ENCODE measurements at places on chromosomes 2 and 18.

GRCh38 chr2:68813596-68813995 is 57.6 kb downstream of the BMP10 start:
- no peak for DNase-seq

- no peak for DNase-seq
These were observed 205.8 kb upstream of the NCKAP5 start for GRCh38 chr2:133773854-133774653.

DNA sequence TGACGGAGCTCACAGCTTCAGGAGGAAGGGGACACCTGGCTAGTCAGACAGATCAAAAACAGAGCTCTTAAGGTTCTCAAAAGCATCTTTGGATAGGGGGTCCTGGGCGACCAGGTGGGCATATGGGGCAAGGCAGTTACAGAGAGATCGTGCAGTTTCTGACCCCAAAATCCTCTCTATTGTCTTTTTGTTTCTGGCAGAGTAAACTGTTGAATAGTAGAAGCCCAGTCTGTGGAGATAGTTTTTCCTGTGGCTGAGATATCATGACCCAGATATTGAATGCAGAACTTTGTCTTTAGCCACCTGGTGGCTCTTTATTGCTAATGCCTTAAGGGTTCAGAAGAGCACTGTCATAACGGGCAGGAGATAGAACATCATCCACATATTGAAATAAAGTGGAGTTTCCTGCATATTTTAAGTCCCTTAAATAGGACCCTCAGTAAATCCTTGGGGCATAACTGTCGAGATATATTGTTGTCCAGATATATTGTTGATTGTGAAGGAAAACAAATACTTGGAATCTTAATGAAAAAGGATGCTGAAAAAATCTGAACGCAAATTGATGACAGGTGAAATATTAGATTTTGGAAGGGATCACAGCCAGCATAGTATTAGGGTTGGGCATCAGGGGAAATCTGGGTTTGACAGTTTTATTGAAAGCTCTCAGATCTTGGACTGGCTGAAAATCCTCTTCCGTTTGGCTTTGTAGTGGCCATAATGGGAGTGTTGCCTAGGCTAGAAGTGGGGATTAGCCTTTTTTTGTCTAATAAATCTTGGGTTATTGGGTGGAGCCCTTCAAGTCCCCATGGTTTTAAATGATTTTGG is 14.1 kb upstream of the ZDBF2 start:
- DNase-seq: no peak

- DNase-seq: no peak
These were observed 756.3 kb downstream of the SATB2 start for GRCh38 chr2:198701481-198701880.

DNA sequence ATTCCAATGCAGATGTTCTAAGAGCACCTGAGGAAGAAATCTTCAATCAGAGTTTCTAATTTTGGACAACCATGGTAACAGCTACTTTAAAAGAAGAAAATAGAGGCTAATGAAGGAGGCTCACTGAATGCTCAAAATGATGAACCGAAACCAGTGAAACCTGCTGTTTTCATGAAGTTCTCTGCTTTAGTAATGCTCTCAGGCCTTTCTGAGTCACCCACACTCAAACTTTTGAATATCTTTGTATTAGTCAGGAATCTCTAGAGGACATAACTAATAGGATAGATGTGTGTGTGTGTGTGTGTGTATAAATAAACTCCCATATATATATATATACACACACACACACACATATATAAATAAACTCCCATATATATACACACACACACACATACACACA is 76.9 kb upstream of the RIT2 start:
- no peak for DNase-seq

GRCh38 chr2:217382794-217383193 is 522.9 kb upstream of the TNP1 start:
- no peak for DNase-seq

DNA sequence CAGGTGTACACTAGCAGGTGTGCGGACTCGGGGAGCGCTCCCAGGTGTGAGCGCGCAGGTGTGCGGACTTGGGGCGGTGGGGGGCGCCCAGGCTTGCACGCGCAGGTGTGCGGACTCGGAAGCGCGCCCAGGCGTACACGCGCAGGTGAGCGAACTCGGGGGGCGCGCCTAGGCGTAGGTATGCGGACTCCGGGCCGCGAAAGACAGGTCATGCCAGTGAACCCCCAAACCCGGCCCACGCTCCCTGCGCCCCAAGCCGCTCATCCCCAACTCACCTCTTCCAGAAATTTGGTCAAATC is 342 bp downstream of the CYB5A start:
- DNase-seq: no peak

DNA sequence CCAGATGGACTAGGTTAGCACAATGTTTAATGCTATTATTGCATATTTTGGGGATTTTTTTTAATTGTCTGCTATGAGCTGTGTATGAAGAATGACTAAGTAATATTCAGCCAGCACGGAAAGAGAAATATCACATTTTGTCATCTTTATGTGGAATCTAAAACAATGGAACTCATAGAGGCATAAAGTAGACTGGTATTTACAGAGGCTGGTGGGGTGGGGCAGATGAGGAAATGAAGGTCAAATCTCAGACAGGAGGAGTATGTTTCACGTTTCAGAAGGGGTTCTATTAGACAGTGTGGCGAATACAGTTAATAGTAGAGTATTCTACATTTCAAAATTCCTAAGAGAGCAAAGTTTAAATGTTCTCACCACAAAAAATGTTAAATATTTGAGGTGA is 4.7 kb downstream of the CDH19 start:
- no peak for DNase-seq

- DNase-seq: no peak
These were observed 707 bp upstream of the SERPINB7 start for GRCh38 chr18:63774511-63774910.

DNA sequence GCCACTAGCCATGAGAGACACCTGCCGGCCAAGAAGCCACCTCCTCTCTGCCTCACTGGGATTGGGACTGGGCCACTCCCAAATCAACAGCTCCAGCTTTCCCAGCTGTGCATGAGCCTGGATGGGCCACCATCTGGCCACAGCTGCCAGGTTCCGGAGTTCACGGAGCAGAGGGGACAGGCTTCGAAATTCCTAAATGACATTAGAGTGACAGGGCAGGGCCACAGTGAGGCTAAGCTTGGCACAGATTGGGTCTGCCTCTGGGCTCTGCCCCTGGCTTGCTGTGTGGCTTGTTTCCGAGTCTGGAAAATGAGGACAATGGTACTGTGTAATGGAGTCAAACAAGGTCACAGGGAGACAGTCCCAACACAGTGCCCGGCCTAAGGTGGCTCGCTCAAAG is 6.5 kb downstream of the DIPK1C start:
- no peak for DNase-seq

- DNase-seq: no peak
These were observed 876.5 kb downstream of the EPHA4 start for GRCh38 chr2:220695397-220696279.

DNA sequence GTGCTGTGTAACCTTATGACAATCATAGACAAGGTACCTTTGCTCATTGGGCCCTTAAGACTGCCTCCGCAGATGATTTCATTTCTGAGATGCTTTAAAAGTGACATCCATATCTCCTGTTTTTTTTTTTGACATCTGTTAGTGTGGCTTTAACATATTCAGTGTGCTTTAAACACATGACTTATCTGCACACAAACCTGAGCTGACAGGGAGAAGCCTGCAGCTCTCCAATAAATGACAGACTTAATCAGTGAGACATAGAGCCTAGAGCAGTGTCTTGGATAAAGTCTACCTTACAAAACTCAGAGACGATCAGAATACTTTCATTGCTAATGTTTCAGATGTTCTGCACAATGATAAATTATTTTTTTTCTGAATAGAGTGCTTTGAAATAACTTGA is 130.7 kb downstream of the UBE2E3 start:
- no peak for DNase-seq

DNA sequence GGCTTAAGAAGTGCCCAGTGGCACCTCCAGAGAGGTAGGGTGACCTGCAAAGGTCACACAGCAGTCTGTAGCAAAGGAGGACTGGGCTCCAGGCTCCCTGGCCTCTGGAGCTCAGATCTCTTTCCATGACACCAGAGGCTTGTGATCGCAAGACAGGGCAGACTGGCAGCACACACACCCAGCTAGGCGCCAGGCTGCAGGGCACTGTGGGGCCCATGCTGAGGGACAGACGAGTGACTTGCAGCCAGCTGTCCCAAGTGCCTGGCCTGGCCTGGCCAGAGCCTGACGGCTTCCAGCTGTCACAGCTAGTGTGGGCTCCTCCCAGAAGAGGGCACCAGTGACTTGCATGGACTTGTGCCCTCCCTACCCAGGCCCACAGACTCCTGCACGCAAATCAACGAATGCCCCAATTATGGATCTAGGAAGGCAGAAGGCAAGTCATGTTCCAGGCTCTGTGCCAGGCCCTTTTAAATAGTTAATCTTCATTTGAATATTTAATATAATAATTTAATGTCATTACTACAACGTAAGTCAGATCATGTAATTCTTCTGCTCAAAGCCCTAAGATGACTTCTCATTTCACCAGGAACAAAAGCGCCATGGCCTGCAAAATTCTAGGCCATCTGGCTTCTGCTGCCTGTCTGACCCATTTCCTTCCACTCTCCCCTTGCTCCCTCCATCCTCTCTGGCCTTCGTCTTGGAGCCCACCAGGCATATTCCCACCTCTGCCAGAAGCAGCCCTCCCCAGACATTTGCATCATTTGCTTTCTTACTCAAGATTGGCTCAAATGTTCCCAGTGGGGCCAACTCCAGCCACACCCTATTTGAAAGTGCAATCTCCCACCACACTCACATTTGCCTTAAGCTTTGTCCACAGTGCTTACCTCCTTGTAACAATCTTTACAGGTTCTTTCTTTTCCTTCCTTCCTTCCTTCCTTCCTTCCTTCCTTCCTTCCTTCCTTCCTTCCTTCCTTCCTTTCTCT is 3.7 kb upstream of the SPEG start:
- DNase-seq: no peak

GRCh38 chr2:10778724-10779115 is 33.9 kb downstream of the PDIA6 start:
- DNase-seq: no peak

DNA sequence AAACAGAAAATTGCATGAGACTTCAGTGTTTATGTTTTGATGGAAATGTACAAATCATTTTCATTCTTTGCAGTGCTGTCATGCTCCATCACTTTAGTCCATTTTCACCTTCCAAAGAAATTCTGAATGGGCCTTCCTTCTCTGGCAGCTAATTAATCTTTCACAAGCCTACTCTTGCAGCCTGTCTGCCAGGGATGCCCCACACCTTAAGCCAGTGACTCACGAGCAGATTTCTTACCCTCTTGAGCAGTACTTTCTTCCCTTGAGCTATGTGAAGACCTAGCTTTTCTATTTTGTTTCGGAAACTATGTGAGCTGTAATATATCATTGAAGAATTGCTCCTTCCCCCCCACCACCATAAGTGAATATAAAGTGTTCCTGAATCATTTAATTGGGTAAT is 404.3 kb upstream of the VWC2L start:
- no peak for DNase-seq

GRCh38 chr18:74243127-74243526 is 48.6 kb downstream of the CYB5A start:
- DNase-seq: no peak

DNA sequence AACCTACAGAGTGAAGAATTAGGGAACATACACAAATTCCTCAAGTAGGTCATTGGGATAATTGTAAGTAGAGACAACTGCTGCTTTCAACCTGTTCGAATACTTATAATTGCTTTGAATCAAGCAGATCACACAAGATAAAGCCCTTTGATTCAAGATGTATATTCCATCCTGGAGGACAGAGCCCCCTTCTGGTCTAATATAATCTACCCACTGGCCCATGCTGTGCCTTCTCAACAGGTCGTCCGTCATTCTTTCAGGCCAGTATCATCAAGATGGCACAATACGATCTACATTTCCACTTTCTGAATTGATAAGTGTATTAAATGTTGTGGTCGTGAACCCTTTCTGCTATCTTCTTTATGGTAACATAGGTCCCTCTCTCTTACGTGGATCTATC is 387.0 kb upstream of the CDH19 start:
- no peak for DNase-seq

- DNase-seq: no peak
These were observed 457.6 kb downstream of the TMEM182 start for GRCh38 chr2:103219398-103219797.

- DNase-seq: peak; percentile 68
These were observed at the start of gene KLF11 for GRCh38 chr2:10043256-10043905. Gene KLF11, plus strand, starts transcription at chr2:10043550. Its CDS starts 167 bp downstream, at chr2:10043717.

- DNase-seq: no peak
These were observed 29.9 kb upstream of the L3MBTL4 start for GRCh38 chr18:6444466-6445228.

DNA sequence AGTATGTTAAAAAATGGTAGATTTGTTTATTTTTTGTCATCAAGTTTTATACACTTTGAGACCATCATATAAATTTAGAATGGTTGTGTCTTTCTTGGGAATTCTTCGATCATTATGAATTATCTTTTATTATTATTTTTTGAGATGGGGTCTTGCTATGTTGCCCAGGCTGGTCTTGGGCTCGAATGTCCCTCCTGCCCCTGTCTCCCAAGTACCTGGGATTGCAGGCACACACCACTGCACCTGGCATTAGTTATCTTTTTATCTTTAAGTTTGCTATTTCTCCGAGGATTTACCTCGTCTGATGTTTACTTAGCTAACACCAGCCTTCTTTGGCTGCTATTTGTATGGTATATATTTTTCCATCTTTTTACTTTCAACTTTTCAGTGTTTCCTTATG is 100.0 kb downstream of the BIRC6 start:
- no peak for DNase-seq

DNA sequence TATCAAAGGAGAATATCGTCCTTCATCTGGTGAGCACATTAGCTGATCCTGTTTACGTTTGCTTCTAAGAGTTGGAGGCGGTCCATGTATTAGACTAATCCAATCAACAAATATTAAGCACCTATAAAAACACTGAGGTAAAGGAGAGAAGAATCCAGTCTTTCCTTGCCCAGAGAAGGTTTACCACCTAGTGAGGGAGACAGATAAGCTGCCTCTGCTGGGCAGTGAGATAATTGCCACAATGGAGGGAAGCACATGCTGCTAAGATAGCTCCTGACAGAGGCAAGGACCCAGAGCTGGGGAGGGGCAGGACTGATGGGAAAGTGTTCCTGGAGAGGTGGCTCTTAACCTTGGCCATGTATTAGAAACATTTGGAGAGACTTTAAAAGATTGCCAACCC is 36.7 kb upstream of the ST8SIA5 start:
- DNase-seq: no peak

GRCh38 chr2:182066400-182067087 is 80.9 kb downstream of the PPP1R1C start:
- DNase-seq: no peak

DNA sequence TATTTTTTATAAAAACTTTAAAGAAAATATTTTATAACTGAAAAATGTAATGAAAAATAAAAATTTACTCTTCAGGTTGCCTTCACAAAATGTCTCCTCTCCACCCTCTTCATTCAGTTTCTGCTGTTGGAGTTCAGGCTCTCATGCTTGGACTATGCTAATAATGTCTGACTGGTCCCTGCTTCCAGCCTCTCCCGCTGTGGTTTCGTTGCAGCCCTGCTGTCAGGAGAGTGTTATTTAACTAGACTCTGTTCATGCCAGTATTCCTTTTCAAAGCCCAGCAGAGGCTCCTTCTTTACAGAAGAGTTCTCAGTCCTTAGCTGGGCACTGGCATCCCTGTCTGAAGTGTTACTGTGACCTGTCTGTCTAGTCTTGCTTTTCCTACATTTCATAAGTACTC is 40.4 kb downstream of the CLIP4 start:
- no peak for DNase-seq

- DNase-seq: no peak
These were observed 2127.8 kb upstream of the CELF4 start for GRCh38 chr18:39693359-39693758.

All from stimulated activated CD8-positive, alpha-beta memory T cell treated with anti-CD3 and anti-CD28 coated beads, Interleukin-4, amount 100 ng/mL, for 1 hour (primary cell).